ENCODE measurements at places on chromosomes 1 and 21.
A peak's percentile ranks its signal among the peaks of the same experiment; 100 is the strongest.

DNA sequence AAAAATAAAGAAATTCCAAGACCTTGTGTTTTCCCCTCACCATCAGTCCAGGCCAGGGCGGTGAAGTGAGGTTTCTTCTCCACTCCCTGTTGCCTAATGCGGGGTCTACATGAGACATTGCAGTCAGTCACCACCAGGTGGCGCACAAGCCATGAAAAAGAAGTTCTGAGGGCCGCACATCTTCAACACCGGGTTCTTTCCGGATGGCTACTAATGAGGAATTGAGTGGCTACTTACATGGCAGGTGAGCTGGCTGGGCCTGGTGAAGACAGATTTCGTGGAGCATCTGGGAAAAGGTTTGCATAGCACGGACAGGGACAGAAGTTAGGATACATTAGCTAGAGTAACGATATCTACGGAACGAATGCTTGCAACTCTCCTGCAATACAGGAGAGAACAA, 15.8 kb upstream of the S100A11 start:
- DNase-seq: peak; percentile 83

DNA sequence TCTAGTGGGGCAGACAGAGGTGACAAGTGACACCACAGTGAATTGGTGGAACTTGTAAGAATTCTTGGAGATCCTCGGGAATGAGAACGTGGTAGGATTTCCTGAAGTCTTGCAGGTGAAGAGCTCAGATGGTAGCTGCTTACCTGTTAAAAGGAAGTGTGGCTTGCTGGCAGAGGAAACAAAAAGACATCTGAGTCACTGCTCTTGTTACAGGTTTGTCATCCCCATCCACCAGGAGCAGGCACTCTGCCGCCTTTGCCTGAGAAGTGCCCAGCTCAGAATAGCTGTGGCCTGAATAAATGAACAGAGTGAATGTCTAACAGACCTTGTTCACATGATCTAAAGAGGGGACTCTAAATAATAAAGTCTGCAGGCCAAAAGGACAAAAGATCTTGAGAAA, 12.3 kb upstream of the ZSCAN20 start:
- no peak for DNase-seq

DNA sequence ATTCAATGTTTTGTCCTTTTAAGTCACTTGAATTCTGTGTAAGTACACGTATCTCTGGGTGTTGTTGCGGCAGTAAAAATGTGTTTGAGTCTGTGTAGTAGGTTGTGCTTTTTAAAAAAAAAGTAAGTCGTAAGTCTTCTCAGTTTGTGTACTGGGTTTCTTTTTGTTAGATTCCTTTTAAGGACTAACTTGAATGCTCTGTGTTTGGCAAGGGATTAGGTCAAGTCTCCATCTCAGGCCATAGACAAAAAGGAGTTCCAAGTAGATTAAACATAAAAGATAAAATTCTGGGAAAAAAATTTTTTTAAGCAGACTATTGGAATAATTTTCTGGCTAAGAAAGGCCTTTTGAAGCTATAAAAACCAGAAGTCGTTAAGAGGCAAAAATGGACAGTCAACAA, 113.1 kb downstream of the ATP5PO start:
- no peak for DNase-seq

DNA sequence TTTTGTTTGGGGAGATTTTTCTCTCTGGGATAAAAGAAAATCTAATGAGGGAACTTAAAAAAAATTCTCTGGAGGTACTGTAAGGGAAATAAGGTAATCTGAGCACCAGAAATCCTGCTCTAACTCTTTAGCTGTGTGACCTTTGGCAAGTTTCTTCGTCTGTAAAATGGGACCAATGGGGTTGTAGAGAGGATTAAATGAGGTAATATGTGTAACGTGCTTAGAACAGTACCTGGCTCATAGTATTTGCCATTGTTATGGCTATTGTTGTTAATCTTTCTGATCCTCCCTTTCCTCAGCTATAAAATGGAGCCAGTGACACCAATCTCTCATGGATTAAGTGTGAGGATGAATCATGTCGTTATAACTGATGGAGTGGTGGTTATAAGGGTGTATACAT, 845 bp upstream of the KLHDC8A start:
- no peak for DNase-seq

DNA sequence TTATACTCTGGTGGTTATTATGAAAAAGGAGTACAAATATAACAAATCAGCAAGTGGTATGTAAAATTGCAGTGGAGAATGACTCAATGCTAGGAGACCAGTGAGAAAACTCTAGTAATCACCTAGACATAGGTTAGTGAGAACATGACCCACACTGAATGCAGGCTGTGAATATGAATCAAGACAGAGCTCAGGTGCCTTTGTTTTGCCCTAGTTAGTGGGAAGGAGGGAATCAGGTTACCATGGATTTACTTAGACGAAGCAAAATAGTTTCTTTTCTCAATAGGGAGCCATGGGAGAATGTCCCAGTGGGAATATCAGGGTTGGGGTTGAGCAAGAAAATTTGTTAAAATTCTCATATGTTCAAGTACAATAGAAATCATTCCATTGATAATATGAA, 10.6 kb upstream of the GCLM start:
- no peak for DNase-seq

GRCh38 chr1:15849775-15850324, 2.3 kb downstream of the SPEN start:
- DNase-seq: peak; percentile 89

GRCh38 chr1:46248122-46248920, 758 bp downstream of the RAD54L start:
- DNase-seq: peak; percentile 65
